Activated effector memory CD4-positive, alpha-beta T cell treated with Interleukin-2 at 50 U/mL for 16 hours (primary cell): ENCODE measurements at places on chromosomes 6 and 20.

GRCh38 chr6:160998766-160999165 lies 7.2 kb downstream of the MAP3K4 start:
- DNase-seq = no peak

- DNase-seq = no peak
These were observed 158.1 kb upstream of the ZNF217 start for GRCh38 chr20:53751620-53752318.

DNA sequence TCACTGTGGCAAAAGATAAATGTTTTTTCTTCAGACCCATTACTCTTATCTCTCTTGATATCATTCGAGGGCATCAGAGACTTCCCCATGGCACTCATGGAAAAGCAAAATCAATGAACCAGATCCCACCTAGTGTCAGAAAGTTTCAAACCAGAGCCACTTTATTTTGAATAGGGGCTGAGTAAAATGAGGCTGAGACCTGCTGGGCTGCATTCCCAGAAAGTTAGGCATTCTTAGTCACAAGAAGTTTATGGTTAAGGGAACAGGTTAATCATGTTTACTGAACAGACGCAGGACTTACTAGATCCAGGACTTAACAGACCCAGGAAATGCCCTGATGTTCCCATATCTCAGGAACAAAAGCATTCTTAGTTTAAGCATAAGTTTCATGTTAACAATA lies 369.9 kb downstream of the BTBD3 start:
- no peak for DNase-seq

- no peak for DNase-seq
These were observed 40.4 kb upstream of the EDN1 start for GRCh38 chr6:12249541-12250382.

DNA sequence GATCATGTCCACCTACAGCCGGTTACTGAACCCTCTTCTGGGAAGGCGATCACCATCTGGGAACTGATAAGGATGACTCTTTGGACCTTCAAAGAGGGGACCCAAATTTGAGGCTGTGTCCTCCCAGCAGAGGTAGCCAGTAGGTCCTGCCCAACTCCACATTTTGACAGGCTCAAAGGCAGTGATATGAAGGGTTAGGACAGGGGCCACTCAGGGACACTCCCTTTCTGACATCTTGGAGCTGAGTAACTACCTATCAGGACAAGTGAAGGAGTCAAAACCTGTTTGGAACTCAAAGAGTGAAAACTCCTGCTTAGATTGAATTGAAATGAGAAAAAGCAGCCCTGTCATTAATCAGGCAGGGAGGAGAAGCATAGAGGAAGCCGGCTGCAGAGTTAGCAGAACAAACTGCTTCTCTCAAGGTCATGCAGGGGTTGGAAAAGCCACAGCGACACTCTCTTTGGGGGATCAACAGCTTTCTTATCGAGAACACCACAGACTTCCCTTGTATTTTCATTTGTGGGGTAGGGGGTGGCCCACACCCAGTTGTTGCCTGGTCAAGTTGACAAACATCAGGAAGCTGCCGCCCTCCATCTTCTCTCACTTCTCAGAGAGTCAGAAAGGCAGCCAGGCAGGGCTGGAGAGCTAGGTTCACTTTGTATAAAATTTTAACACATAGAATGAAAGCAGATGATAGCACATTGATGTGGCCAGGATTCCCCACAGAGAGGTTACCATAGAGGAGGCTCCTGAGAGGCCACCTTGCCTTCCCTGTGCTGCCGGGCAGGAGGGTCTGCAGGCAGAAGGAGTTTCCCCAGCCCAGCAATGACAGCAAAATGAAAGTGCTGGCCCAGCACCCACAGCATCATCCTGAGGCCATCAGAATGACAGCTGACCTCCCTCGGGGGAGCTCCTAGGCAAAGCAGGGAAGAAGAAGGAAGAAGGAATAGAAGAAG lies 47.6 kb downstream of the AGPAT4 start:
- DNase-seq = no peak

DNA sequence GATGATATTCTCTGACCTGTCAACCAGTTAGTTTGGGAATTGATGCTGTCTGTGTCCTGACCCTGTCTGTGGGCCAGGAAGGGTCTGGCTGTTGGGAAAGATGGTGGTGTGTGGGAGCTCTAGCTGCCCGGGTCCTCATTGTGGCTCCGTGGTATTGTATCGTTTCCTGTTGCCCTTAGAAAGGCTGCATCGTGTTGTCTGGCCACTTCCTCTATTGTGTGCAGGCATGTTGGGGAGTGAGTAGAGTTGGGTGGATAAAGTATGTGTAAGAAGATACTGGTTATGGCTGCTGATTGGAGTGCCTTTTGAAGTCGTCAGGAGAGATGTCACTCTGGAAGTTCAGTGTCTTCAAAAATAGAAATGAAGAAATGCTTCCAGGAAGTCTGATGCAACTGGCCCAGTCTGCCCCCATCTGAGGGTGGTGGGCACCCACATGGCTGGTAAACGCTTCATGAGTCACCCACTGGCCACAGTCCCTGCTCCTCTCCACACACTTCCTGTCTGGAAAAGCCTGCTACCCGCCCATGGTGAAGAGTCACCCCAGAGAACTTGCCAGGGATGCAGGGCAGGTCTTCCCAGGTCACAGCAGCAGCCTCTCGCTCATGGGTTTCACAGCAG lies 27.9 kb downstream of the PPARD start:
- DNase-seq = no peak

DNA sequence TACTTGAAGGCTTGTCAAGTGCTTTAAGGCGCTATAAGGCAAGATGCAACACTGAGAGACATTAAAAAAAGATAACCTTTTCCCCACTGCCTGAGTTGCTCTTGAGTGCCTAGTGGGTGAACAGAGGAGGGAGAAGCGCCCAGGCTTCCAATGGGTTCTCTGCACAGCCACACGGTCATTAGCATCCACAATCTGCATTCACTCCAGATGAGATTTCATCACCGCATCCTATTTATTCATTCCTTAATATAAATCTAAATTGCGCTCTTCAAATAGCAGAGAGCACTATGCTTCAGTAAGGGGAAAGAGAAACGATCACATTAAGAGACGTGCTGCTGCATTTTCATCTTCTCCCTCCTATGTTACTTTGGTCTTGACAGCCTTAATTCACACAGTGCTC lies 219.2 kb downstream of the ATXN1 start:
- no peak for DNase-seq

DNA sequence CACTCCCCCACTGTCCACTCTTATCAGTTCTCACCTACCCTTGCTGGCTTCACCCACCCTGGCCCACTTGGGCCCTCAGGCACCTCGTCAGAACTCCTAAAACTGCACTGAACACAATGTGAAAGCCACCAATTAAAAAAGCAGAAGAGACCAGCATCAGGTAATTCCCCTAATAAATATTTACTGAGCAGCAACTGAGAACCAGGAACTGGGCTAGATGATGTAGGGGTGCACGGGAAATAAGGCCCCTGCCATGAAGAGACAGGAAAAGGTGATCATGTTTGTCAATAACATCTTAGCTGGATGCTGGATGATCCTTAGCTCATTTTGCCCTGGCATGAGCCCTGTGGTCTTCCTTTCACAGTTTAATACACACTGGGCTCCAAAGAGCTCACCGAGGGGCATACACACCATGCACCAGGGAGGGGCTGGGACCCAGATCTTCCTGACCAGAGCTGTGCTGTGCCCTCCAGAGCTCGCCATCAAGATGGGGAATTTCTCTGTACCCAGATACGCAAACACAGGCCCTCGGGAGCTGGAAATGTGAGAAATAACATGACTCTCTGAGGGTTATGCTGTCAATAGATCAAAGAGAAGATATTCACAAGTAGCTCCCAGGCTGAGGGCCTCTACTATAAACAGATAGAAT lies 113.6 kb upstream of the SLC22A16 start:
- DNase-seq = no peak

DNA sequence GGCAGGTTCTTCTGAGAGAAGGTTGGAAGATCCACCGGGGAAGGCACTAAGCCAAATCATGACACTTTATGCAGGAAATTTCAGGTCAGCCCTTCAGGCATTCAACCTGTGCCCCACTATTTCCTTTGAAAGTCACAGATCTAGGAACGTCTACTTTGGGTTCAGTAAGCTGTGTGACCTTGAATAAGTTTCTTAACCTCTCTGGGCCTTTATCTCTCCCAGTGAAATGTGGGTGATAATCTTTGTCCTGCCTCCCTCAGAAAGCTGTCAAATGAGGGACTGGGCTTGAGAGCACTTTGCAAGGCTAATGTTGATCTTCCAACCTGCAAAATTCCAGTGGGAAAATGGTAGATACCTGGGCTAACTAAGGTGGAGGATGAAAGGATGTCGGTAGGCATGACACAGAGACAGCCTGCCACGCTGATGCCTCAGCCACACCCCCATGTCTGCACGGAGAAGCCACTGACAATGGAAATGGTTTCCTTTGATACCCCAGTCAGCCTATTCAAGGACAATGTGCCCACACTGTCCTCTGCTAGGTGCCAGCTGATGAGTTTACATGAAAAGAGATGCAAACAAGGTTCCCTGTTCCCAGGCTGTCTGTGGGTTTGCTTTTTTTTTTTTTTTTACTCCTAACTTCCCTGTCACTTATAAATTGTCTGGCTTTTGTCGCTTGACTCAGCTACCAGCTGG lies 9.3 kb downstream of the BNIP5 start:
- no peak for DNase-seq

- no peak for DNase-seq
These were observed 20.1 kb upstream of the MTCL3 start for GRCh38 chr6:127539272-127539671.

- no peak for DNase-seq
These were observed 342.1 kb upstream of the NRSN1 start for GRCh38 chr6:23783901-23784300.

DNA sequence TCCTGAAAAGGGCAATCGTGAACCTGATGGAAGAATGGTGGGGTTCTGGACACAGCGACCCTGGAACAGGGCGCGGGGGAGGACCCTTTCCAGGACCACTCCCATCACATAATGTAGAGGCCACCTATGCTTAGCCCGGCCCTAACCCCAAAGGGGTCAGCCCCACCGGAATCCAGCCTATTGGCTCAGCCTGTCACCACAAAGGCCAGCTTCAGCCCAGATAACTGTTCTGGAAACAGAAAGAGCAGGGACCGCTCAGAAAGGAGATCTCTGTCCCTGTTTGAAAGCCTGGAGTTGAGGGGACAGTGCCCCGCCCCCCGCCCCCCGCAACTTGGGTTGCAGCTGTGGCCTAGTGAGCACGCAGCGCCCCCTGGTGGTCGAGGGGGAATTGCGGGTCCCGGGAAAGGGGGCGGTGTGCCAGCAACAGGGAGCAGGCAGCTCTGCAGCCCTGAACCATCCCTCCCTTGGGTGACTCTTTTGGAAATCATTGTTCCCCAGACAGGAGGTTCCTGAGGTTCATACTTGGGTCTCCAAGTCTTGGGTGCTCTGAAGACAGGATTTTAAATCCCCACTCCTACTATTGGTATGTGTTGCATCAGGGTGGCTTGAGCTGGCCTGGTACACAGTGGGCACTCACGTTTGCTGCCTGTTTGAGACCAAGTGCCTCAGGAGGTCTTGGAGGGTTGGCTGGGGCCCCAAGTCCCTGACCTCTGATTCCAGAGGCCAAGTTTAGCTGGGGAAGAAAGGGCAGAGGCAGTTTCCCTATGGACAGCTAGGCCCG lies 1.5 kb downstream of the SIGLEC1 start:
- DNase-seq = peak; percentile 58

- DNase-seq = no peak
These were observed 30.2 kb downstream of the CHRNA4 start for GRCh38 chr20:63330940-63331339.

DNA sequence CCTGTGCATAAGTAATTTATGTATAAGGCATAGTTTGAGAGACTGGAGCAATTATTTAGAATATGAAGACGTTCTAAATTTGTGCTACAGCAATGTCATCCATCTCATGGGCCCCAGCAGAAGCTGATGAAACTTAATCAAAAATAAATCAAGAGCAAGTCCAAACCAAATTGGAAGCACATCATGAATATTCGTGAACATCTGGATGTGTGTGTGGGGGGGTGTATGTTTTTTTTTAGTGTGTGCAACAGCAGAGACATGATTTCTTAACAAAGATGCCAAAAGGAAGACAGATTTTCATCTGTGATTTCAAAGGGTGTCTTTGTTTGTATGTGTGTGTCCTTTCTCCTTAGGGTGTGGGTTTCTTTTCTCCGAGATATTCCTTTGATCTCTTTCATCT lies 58.9 kb downstream of the SASH1 start:
- DNase-seq = no peak

DNA sequence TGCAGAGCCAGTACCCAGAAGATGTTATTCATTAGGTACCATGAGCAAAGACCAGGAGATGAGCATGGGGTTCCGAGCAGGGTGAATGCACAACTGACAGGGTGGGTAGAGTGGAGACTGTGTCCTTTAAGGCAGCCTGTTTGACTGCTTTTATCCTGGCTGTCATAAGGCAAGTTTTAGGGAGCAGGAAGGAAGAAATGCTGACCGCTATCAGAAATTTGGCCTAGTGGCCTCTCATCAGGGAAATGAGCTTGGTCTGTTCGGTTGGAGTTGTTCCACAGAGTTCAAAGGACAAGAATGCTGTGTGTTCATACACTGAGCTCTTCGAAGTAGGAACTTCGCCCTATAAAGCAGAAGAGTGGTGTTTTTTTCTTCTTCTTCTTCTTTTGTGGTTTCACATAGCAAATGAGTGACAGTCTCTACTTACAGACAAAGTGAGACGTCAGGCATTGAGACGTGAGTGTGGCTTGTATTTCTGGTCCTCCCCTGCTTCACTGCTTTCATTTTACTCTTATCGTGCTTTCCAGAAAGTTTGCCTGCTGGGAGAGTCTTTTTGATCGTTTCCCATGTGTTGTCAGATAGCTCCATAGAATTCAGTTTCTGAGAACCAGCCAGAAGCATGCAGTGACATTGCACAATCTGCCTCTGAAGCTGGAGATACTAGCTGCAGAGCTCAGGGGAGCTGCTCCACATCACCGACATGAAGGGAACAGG lies at the start of gene CASS4:
TSS of gene CASS4 (plus strand) at position 502 of the 714 bp plus-strand sequence. CDS start at position 701, 199 bp downstream.
- no peak for DNase-seq
